ENCODE measurements at places on chromosomes 11 and 22.

GRCh38 chr11:113979431-113979830 is 4.5 kb downstream of the HTR3A start:
- no peak for DNase-seq

GRCh38 chr11:10865837-10866270 is 8.0 kb upstream of the ZBED5 start:
- DNase-seq, result no peak

- no peak for DNase-seq
Measured at GRCh38 chr11:73225001-73225686, 7.1 kb downstream of the P2RY2 start.

DNA sequence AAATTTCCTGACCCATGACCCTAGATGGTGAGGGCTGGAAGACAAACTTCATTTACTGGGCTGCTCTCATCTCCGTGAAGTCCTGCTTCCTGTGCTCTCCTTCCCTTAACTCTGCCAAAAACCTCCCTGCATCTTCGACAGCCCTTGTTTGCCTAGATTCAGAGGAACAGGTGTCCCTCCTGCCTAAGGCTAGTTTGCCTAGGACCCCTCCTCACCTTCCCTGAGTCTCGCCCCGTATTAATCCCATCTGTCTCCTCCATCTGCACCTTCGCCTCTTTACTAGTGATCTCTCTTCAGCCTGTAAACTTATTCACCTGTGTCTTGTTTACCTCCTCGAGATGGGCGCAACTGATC is 33.1 kb downstream of the EIF3F start:
- DNase-seq, result no peak

GRCh38 chr11:106608677-106609076 is 409.6 kb downstream of the GUCY1A2 start:
- no peak for DNase-seq

GRCh38 chr11:10954184-10954583 is 96.3 kb upstream of the ZBED5 start:
- no peak for DNase-seq

DNA sequence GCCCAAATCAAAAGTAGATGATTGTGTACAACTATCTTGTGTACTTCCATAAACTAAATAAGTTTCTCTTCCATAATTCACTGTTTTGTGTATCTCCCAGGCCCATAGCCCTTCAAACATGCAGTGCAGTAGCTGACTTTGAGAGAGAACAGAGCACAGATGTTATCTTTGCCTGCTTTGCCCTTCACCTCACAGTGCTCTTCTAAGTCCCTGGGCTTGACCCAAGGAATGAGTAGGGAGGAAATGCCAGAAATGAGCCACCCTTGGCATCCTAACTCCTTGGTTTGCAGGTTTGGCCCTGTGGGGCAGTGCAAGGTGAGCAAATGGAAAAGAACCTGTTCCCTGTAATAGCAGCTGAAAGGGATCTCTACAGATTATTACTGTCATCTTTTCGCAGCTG is 79.2 kb downstream of the STIM1 start:
- no peak for DNase-seq

DNA sequence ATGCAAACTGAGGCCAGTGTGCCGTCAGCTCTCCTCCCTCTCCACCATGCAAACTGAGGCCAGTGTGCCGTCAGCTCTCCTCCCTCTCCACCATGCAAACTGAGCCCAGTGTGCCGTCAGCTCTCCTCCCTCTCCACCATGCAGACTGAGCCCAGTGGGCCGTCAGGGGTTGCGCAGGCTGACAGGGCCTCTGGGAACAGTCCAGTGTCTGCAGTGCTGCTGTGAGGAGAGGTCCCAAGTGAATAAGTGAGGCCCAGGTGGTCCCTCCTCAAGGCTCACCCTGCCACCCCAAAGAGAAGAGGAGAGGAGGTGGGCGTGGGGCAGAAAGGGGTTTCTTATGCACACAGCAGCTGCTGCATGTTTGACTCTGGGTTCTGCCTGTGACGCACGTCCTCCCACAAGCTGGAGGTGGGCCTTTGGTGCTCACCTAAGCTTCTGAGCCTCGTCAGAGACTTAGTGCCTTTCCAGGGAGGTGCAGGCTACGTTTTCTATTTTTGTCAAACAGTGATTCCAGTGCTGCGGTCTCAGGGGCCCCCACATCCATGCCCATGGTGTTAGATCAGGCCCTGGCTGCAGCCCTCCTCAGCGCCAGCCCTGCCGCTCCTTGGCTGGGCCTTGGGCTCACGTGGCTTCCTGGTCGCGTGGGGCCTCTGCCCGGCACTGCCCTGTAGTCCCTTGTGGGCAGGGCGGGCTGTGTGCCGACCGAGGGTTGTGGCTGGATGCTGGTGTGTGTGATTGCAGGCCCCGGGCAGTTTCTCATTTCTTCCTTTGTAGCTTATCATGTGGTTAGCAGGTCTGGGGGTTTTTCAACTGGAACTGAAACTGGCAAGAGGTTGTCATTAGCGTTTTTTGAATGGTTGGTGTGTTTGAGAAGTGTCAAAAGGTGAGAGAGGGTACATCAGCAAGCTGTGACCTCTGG is 7.1 kb downstream of the TPCN2 start:
- DNase-seq, result peak; percentile 46

- no peak for DNase-seq
Measured at GRCh38 chr22:16937811-16938210, 70.2 kb downstream of the GAB4 start.

- no peak for DNase-seq
Measured at GRCh38 chr11:66011239-66011784, 496 bp upstream of the CST6 start.

DNA sequence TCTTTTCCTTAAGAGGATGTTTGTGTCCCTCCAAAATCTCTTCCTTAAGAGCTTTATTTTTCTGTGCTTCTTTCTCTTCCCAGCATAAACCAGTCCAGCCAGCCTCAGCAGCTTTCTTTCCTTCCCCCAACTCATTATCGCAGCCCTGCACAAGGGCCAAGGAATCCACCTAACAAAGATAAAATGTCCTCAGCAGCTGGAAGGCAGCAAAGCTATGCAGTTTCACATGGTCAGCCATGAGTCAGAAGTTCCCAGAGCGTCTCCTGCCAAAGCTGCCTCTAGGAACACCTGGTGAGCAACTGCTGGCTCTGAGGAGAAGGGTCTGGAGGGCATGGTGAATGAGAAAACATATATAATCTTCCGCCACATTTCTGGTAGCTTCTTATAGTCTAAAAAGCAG is 45.3 kb upstream of the HMGXB4 start:
- DNase-seq, result no peak

GRCh38 chr11:120601536-120601935 is 90.0 kb downstream of the GRIK4 start:
- DNase-seq, result no peak

- no peak for DNase-seq
Measured at GRCh38 chr22:27552176-27552575, 249.4 kb downstream of the MN1 start.

Data from common myeloid progenitor, CD34-positive (primary cell).